Activated T-helper 9 cell treated with anti-CD3 and anti-CD28 coated beads, Interleukin-2, amount 50 U/mL, for 16 hours (primary cell): ENCODE measurements at places on chromosomes 7 and 10.

- DNase-seq = no peak
Observed at GRCh38 chr7:4687956-4688355, 5.9 kb downstream of the FOXK1 start.

GRCh38 chr10:104580774-104581675 is 60.1 kb upstream of the SORCS3 start:
- DNase-seq = peak; percentile 34

DNA sequence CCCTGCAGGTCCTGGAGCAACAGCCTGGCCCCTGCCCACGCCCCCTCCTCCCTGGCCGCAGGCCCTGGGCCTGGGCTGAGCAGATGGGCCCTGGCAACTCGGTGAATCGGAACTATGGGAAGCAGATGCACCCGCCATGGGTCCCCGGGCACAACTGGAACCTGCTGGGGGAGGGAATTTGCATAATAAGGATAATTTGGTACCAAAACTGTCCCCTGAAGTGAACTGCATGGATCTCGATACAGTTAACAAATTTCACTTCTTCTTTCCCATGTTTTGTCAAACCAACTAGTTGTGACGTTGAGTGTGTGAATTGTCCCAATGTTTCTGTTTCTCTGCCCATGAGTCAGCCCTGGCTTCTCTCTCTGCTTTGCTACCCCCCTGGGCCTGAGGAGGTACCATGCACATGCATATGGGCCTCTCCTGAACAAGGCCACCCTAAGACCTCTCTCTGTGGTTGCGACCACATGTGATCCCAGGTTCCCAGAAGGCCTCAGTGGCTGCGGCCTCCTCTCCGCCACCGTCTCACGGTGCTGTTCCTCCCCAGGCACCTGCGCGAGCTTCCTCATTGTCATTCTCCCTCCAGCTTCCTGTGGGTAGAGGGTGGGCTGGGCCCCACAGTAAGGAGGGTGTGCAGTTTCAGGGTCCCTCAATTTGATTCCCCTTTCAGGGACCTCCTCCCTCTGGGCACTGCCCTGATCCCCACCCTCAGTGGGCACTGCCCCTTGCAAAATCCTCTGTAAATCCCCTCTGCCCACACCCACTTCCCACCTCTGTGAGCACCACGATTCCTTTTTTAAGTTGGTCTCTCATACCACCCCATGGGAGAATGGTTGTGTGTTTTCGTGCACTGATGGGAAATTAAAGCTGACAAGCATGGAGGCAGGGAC is 40.0 kb downstream of the FIGNL1 start:
- no peak for DNase-seq

- no peak for DNase-seq
Observed at GRCh38 chr7:4247106-4247876, 434.8 kb upstream of the FOXK1 start.

GRCh38 chr7:2633538-2634266 is 1.9 kb downstream of the TTYH3 start:
- DNase-seq = peak; percentile 21

DNA sequence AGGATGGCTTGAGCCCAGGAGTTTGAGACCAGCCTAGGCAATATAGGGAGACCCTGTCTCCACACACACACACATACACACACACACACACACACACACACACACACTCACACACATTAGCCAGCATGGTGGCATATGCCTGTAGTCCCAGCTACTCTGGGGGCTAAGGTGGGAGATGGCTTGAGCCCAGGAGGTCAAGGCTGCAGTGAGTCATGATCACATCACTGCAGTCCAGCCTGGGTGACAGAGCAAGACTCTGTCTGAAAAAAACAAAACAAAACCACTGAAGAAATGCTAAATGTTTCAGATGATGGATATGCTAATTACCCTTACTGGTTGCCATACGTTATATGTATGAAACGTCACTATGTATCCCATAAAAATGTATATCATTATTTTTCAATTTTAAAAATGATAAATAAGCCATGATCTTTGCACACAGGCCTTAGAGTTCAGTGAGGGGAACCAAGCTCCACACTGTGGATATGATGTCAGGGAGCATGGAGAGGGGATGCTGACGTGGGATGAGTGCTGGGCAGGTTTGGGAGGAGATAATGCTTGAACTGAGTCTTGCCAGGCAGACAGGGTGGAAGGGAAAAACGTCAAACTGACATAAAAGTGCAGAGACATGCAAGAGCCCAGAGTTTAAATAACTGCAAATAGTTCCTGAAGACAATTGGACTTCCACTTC is 45.9 kb upstream of the ARHGAP12 start:
- DNase-seq = no peak

DNA sequence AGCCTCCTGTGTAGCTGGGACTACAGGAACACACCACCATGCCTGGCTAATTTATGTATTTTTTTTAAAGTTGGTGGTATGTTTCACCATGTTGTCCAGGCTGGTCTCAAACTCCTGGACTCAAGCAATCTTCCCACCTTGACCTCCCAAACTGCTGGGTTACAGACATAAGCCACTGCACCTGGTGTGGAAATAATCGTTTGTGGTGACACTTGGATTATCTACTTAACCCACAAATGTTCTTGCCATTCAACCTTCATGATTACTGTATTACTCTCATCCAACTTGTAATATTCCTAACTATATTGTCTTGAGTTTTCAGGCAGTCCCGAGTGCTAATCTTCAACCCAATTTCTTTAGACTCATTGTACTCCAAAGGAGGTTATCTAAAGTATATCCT is 9.6 kb upstream of the SRGN start:
- DNase-seq = no peak

DNA sequence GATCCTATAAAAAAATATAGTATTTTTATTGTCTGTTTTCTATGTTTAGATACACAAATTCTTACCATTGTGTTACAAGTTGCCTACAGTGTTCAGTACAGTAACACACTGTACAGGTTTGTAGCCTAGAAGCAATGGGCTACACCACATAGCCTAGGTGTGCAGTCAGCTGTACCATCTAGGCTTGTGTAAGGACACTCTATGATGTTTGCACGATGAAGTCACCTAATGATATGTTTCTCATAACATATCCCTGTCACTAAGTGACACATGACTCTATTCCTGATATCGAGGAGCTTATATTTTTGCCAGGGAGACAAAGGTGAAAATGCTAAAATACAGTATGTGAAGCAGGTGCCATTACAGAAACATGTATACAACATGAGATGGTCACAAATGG is 18.6 kb downstream of the ZNF25 start:
- no peak for DNase-seq

GRCh38 chr10:71099731-71100361 is 112.5 kb upstream of the UNC5B start:
- DNase-seq = no peak

GRCh38 chr10:74174521-74174920 is 23.5 kb downstream of the ADK start:
- no peak for DNase-seq

- DNase-seq = no peak
Observed at GRCh38 chr10:86648704-86649427, 5.5 kb upstream of the OPN4 start.

GRCh38 chr10:61452655-61453641 is at the start of gene TMEM26:
Gene TMEM26 (minus strand): TSS chr10:61453381. CDS start chr10:61453081, 300 bp downstream.
- DNase-seq = no peak

GRCh38 chr7:69567800-69568199 is 30.5 kb upstream of the AUTS2 start:
- no peak for DNase-seq

DNA sequence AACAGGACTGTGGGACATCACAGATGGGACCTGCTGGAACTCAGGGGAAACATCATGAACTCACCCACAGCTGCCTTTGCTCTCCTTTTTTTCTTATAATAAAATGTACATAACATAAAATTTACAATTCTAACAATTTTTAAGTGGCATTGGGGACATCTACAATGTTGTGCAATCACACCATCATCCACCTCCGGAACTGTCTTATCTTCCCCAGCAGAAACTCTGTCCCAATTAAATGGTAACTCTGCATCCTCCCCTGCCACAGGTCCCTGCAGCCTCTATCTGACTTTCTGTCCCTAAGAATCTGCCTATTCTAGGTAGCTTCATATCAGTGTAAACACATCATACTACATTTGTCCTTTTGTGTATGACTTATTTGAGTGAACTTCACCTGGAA is 19.4 kb upstream of the TMEM72 start:
- no peak for DNase-seq

- no peak for DNase-seq
Observed at GRCh38 chr10:79209831-79210230, 137.4 kb upstream of the PPIF start.

DNA sequence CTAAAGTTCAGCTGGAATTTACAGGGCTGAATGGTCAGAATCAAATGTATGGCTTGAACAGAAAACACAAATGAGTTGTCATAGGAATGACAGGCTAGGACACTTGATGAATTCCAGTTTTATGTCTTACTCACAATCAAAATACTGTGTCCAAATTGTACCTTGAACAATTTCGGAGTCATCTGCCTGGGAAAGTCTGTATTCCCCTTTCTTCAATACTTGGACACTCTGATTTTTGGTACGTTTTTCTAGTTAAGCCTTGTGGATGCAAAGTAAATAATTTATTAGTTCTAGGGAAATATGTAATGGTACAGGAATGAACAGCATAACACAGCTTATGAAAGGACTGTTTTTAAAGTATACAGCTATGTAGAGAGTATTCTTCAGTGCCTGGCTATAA is 100.4 kb downstream of the ITGB8 start:
- DNase-seq = no peak

DNA sequence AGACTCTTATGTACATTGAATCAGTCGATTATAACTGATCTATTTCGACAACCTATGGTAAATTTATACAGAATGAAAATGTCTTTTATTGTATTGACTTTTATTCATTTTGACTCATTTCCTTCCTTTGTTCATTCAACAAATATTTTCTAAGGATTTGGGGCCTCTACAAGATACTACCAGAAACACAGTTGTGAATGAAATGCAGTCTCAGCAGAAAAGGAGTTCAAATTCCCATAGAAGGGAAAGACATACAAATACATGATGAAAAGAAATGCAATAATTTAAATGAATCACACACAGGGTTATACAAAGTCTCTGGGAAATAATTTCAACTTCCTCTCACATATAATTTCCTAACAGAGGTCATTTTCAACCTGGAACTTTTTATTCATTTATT is 134.0 kb upstream of the SEMA3A start:
- no peak for DNase-seq

DNA sequence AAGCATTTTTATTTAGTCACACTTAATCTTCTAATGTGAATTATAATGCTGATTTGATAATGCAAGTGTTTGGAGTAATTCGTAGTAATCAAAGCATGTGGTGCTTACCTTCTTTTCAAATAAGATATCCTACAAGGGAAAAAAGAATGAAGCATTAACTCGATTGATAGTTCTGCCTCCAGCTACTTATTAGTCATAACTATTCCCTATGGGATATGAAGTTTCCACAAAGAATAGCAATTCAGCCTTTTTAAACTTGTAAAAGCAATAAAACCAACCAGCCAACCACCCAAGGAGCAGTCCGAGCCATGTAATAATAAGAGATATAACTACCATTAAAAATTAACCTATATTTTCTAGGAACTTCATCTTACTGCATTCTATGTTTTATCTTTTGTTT is 11.6 kb downstream of the COL28A1 start:
- DNase-seq = no peak

GRCh38 chr10:101018600-101019439 is 12.1 kb downstream of the PDZD7 start:
- peak; percentile 59 for DNase-seq

- DNase-seq = no peak
Observed at GRCh38 chr7:31079824-31080511, 27.9 kb downstream of the ADCYAP1R1 start.

- no peak for DNase-seq
Observed at GRCh38 chr7:127632276-127632910, 14.5 kb upstream of the PAX4 start.

DNA sequence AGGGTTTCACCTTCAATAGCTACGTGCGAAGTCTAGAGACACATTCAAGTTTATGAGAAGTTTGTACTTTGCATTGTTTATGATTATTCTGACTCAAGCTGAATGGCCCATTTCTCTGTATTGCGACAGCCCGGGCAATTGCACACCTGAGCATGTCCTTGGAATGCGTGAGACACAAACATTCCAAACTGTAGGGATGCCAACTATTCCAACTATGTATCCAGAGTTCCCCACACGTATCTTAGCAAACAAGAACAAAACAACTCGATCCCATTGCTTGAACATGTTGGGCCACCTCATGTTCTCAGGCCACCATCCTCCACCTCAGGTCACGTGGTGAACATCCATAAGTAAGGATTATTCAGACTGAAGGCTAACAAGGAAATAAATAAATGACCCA is 51.4 kb upstream of the EGFR start:
- no peak for DNase-seq

GRCh38 chr7:39622609-39623008 is 763 bp upstream of the RALA start:
- no peak for DNase-seq

GRCh38 chr7:7932553-7932952 is 36.0 kb upstream of the GLCCI1 start:
- DNase-seq = no peak

DNA sequence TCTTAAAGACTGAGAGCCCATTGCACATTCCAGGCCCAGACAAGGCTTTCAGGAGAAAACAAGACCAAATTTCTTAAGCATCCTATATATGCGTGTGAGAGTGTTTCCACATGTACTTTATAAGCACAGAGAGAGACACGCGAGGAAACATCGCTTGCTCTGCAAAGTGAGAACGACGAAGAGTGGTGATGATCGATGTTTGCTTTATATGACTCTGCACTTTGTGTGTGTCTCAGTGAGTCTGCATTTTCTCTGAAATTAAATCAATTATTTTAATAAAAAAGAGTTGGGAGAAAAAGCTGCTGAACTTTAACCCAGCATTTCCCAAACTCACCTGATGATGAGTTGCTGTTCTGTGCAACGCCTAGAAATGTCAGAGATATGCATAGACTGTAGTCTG is 61.7 kb upstream of the ZMIZ1 start:
- no peak for DNase-seq

DNA sequence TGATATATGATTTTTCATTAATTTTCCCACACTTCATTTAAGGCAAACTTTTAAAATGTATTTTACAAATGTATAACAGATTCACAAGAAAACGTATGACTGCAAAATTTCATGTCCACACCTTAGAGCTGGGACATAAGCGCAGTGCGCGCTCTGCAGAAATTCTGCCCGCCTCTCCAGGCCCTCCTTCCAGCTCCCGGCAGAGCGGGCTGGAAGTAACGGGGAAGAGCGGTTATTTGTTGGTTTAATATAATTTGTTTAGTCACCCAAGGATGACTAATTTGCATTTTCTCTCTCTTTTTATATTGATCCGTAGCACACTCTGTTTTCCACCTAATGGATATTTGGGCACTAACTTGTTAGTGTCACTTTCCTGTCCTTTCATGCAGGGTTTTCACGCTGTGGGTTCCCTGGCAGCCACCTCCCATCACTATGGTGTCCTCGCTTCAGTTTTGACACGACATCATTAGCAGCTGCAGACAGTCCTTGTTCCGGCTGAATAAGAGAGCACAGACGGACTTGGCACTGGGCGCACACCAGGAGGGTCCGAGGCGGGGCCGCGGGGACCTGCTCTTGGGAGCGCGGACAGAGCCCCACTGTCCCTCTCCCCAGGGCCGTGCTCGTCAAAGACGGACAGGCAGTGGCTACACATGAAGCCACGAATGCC is 129.2 kb upstream of the SEC61G start:
- DNase-seq = no peak
